OCI-M1 (cell line): ENCODE measurements at places on chromosomes 3 and 15.
A peak's percentile ranks its signal among the peaks of the same experiment; 100 is the strongest.

GRCh38 chr3:161274691-161275298 is 53.7 kb downstream of the NMD3 start:
- DNase-seq, result peak; percentile 65

- DNase-seq, result no peak
Measured at GRCh38 chr15:81744364-81744763, 301.5 kb downstream of the MEX3B start.

DNA sequence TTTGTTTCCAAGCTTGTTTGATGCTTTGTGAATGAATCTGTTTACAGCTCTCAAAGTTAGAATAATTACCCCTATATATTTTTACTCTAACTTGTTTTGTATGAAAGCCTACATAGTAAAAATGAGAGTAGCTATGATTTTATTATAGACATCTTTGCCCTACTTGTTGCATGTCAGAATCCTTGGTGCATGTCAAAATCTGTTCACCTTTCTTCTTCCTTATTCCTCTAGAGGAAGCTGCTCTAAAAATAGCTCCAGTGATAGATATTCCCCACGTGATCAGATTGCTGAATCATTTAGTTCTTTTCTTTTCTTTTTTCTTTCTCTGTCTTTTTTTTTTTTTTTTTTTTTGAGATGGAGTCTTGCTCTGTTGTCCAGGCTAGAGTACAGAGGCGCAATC is 39.8 kb downstream of the LRRC49 start:
- no peak for DNase-seq

DNA sequence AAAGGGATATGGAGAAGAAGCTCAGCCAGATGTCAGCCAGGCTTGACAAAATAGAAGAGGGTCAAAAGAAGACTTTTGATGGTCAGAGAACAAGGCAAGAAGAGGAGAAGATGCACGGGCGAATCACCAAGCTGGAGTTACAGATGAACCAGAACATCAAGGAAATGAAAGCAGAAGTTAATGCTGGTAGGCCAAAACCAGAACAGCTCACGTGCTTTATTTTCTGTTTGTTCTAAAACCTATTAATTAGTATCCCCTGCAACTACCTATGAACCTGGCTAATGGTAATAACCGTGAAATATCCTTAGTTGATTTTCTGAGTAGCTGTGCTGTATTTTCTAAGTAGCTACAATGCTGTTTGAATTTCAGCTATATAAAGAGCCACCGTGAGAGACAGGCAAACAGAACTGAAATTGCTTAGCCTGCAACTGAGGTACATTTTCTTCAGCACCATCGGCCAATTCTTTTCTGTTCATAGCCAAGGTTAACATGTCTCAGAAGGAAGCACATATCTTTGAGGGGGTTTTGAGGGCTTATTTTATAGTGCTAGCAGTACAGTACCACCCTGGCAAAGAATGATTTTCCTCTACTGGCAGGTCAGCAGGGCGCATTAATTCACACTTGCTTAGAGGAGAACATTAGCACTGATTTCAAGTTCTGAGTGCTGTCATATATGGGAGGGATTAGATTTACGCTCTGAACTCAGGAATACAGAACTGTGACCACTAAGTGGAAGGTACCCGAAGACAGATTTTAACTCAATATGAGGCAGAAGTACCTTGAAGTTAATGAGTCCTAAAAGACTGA is 78.9 kb downstream of the FAM81A start:
- no peak for DNase-seq

- no peak for DNase-seq
Measured at GRCh38 chr3:36893826-36894225, 51.0 kb downstream of the TRANK1 start.

- peak; percentile 93 for DNase-seq
Measured at GRCh38 chr3:5194801-5195509, 7.4 kb downstream of the EDEM1 start.

DNA sequence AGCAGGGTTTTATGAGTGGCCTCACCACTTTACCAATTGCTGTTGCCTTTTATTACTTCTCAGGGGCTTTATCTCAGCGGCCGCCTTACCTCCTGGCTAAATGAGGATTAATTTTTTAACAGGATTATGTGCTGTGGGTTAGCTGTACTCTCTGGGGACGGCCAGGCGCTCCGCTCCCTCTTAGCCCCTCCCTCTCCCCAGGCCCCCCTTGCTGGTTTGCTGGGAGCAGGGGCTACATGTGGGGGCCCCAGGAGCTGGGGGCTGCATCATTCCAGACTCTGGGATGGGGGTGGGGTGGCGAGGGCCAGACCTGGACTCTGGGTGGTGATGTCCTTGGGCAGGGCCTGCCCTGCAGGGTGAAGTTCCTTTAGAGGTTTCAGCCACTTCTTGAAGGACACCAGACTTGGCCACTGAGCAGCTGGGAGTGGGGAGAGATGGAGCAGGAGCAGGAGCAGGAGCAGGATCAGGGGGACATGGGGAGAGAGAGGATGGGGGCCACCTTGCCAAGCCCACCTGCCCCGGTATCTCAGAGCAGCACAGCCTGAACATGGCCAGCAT is 196.1 kb downstream of the GOLGA6L6 start:
- DNase-seq, result no peak
